Spleen (tissue), 13 donors: ENCODE measurements at places on chromosomes 2 and 18. TPM values are rescaled to one million over a fixed set of nuclear protein-coding genes. Genes with fewer than 3 reads are reported as not detected.

KIAA2012 gene
- total RNA-seq, result not detected

DNA sequence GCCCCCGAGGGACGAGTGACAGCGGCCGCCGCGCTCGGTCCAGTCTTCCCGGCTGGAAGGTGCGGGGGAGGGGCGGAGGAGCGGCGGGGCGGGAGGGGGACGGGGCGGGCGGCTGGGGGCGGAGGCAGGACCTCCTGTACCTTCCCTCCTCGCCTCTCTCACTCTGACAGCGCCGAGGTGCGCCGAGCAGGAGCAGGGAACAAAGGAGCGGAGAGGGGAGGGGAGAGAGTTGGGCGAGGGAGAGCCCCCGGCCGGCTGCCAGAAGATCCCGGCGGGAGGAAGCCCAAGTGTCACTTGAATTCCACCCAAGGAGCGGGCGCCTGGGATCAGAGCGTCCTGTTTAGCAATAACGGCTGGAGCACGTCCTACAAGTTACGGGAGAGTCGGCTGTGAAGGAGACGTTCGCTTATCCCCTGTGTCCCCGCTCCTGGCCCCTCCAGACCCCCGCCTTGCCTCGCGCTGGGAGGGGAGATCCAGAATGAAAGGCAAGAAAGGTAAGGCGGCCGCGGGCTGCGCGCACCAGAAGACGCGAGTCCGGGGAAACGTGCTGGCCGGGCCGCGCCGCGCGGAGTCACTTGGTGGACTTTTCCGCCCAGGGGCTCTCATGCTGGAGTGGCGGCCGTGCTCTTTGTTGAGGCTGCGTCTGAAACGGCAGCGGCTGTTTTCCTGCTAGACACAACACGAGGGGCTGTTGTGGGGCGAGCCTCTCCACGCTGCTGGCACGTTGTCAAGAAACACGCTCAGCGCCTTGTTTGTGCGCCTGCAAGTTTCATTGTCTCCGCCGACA lies at the start of gene TGIF1:
Gene TGIF1 (plus strand): TSS at position 161 of the 787 bp plus-strand sequence. CDS start 318 bp downstream, at position 479.
- no peaks in the 10 kb centered on the region for H3K27me3 ChIP-seq
- H3K4me1 ChIP-seq, result peaks cover 58% of the 10 kb centered on the region
- no peaks in the 10 kb centered on the region for H3K36me3 ChIP-seq
- DNase-seq, result peak; percentile 93
- peak within 1 kb of the TSS; percentile 94 for H3K27ac ChIP-seq

DNA sequence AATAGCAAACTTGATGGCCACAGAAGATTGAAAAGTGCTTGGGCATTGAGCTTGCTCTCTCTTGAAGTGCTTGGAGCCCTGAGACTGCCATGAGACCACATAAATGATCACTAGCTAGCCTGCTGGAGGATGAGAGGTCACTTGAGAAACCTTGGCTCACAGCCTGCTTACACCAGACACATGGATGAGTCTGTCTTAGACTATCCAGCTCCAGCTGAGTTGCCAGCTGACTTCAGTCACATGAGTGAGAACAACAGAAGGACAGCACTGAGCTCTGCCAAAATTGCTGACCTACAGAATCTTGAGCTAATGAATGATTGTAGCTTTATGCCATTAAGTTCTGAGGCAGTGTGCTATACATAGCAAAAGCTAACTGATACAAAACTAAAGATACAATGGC lies 18.1 kb downstream of the NABP1 start:
- no peak overlapping the region for H3K4me3 ChIP-seq
- no peaks in the 10 kb centered on the region for H3K36me3 ChIP-seq
- no peak overlapping the region for H3K27ac ChIP-seq
- DNase-seq, result no peak

GRCh38 chr18:9539283-9539682 lies 64.0 kb downstream of the RALBP1 start:
- no peak overlapping the region for H3K4me3 ChIP-seq
- no peak for DNase-seq
- no peaks in the 10 kb centered on the region for H3K4me1 ChIP-seq
- no peaks in the 10 kb centered on the region for H3K27me3 ChIP-seq
- no peak overlapping the region for H3K27ac ChIP-seq

GRCh38 chr2:160367887-160368286 lies 125.7 kb downstream of the RBMS1 start:
- DNase-seq, result no peak
- H3K27me3 ChIP-seq, result no peaks in the 10 kb centered on the region
- H3K36me3 ChIP-seq, result peaks cover 10% of the 10 kb centered on the region
- peaks cover 91% of the 10 kb centered on the region for H3K4me1 ChIP-seq
- peak overlapping the region; percentile 43 for H3K27ac ChIP-seq
- no peak overlapping the region for H3K4me3 ChIP-seq

MRO gene
- total RNA-seq, result 6.1 TPM

MALT1 gene
- 47.9 TPM for total RNA-seq
